DMS79 treated with DMSO at 0.1 percent for 48 hours (cell line): ENCODE measurements at places on chromosomes 5 and 9.

- DNase-seq: peak; percentile 4
Observed at GRCh38 chr5:124365361-124365801, 381.1 kb downstream of the ZNF608 start.

DNA sequence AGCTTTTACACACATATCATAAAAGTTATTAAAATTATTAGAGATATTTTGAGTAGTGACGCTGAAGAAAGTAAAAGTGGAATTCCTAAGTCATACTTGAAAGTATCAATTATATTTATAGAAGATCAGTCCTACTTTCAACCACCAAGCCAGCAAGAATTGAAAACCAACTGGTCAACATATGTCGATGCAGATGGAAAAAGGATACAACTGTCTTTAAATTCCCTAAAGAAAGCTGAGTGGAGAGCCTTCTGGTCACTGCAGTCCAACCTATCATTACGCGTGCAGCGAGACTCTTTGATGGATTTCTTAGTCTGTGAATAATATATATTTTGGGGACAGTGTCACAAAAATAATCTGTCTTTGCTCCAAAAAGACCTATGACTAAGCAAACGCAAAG, 15.3 kb downstream of the MEF2C start:
- no peak for DNase-seq

- DNase-seq: no peak
Observed at GRCh38 chr9:109963079-109963478, 183.1 kb downstream of the PALM2AKAP2 start.

DNA sequence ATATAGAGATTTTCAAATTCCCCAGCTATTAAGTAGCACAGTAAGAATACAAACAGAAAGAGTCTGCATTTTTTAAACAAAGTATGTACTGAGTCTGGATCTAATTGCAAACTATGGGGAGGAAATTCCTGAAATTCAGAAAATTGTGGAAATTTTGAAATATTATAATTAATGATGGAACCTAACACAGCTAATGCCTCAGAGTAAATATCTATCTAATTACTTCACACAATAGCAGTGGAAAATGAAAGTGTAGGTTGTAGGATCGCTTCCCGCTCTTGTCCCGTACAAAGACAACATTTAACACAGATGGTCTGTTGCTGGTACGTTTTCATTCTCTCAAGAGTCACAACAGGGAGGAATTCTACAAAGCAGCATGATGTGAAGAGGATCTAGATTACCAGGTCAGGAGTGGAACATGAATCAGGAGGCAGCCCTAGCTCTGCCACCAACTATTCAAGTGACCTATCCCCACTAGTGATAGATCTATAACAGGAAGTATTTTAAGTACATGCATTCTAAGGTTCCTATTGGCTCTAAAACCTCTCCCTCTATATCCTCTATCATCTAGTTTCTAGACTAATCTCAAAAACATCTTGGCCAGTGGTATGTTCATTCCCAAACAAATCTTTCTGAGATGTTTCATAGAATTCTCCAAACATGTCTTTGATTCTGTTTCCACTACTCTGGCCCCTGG, 58.9 kb upstream of the GRAMD2B start:
- DNase-seq: no peak

DNA sequence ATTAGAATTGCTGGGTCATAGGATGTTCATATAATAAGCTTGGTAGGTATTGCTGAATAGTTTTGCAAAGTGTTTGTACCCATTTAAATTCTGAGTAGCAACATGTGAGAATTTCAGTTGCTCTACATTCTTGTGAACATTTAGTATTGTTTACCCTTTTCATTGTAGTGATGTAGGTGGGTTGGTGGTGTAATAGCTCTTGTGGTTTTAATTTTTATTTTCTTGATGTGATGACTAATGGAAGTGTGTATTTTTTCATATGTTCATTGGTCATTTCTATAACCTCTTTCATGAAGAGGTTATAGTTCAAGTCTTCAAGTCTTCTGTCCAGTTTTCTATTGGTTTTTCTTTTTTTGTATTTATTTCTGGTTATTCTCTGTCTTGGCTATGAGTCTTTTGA, 34.4 kb downstream of the RASA1 start:
- DNase-seq: no peak

DNA sequence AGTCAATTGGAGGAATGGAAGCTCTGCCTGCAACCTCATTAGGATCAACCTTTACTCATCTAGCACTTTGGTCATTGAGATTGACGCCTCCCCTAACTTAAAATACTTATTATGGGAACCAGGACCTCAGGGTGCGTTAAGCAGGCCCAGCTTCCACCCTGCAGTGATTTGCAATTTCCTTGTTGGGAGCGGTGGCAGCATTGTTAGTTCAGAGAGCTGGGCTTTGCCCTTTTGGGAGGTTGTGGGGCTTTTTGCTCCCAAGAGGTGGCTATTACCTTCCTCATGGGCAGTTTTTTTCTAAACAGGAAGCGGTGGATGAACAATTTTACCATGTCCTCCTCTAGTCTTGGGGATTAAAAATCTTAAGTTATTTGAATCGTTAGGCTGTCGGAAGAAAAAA, 60.9 kb downstream of the TMEM215 start:
- DNase-seq: no peak

DNA sequence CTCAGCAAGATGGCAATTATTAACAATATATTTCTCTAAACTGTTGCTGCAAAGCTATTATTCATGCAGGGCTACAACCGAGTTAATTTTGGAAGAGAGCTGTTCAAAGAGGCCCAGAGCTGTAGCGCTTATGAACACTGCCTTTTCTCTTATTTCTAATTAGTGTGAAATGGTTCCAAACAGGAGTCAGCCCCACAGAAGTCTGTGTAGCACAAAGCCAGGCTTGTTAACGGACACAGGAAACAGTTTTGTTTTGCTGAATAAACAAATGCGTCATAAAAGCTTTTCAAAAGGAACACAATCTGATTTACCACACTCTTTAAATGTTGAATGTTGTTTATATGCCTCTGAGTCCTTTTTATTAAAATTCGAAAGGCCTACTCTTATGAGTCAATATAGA, 396.5 kb downstream of the ANXA1 start:
- no peak for DNase-seq

DNA sequence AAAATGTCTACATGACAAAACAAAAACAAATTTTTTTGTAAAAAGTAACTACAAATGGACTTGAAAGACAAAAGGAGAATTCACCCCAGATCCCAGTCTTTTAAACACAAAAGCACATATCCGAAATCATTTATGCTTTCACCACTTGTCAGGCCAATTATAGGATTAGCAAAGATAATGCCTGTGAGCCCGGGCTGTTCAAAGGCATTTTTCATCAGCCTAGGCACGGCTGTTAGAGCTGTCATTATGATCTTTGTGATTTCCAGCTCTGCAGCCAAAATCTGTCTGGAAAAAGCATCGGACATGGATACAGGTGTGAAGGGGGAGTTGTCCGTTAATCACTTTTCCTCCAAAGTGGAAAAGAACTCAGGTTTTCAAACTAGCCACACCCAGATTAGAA, 23.6 kb upstream of the RAB14 start:
- DNase-seq: no peak

DNA sequence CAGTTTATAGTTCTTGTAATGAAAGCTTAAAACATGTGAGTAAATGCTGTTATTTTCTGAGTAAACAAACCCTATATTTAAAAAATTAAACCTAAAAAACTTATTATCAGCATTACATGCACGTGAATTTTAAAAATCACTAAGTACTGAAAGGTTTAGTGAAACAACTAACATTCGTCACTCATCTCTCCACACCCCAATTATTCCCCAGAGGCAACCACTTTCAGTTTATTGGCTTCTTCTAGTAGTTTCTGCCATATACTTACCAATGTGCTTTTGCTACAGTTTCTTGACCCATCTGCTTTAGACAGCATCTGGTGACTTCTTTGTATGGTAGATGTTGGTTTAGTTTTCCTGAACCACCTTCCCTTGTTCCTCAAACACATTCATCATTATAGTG, 58.1 kb downstream of the ANGPTL2 start:
- no peak for DNase-seq

DNA sequence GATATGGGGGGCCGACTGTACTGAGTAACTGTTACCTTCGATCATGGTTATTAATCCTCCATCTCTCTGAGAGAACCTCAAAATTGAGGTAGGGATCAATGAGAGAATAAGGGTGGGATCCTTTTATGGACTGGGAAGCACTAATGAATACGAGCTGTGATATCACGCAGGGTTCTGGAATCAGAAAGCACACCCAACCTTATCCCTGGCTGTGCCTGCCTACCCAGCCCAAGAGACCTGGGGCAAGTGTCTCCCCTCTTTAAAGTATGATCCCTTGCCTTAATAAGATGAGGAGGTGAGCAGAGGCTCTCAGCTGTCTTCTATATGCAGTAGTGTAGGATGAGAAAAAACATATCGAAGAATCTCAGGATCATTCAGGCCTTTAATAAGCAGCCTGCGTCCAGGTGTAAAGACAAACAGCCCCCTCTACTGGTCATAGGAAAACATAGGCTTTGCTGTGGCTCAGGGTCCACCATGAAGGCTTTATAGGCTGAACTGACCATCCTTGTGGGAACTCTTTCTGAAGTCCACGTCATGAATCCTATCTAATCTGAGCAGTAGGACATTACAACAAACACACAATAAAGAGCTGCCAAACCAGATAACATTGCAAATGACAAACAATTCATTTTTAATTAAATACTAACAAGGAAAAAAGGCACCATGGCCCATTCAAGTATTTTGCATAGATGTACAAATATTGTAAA, 16.8 kb downstream of the NIPAL4 start:
- DNase-seq: peak; percentile 22

DNA sequence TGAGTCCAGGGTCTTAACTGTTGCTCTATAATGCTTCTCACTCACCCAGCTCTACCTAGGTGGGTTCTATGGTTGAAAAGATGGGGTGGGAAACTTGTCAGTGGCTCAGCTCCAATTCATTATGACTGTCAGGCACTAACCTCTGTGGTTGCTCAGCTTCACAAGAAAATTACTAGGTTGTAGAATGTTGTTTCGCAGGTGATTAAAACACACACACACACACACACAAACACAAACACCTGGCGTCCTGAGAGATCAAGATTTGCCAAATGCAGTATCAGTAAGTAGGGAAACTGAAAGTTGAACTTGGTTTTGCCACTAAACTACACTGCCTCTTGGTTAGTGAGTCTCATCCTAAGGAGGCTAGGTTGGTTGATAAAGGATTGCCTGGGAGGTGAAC, 2.8 kb downstream of the MCCC2 start:
- DNase-seq: no peak

DNA sequence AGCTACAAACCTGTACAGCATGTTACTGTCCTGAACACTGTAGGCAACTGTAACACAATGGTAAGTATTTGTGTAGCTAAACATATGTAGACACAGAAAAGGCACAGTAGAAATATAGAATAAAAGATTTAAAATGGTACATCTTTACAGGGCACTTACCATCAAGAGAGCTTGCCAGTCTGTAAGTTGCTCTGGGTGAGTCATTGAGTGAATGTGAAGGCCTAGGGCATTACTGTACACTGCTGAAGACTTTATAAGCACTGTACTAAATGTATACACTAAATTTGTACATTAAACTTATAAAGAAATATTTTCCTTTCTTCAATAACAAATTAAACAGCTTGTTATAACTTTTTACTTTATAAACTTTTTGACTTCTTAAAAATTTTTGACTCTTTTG, 20.5 kb downstream of the ADRB2 start:
- no peak for DNase-seq

DNA sequence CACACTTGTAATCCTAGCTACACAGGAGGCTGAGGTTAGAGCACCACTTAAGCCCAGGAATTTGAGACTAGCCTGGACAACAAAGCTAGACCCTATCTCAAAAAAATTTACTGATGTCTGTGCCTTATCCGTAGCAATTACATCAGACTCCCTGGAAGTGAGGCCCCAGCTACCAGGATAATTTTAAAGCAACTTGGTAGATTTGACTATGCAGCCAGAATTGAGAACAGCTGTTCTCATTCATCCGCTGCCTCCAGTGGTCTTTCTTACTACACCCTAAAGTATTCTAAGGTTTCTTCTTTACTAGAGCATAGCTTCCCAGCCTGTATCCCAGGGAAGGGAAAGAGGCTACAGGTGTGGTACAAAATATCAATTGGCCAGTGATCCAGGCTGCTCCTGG, 20.4 kb upstream of the C9orf152 start:
- DNase-seq: no peak

- no peak for DNase-seq
Observed at GRCh38 chr5:141050622-141051520, at the start of gene PCDHB1. TSS of gene PCDHB1 (plus strand) at chr5:141051374. CDS start at chr5:141051471, 97 bp downstream.

- DNase-seq: no peak
Observed at GRCh38 chr5:84274585-84275468, 109.9 kb downstream of the EDIL3 start.

- no peak for DNase-seq
Observed at GRCh38 chr5:92435781-92436180, 1052.7 kb upstream of the ARRDC3 start.

DNA sequence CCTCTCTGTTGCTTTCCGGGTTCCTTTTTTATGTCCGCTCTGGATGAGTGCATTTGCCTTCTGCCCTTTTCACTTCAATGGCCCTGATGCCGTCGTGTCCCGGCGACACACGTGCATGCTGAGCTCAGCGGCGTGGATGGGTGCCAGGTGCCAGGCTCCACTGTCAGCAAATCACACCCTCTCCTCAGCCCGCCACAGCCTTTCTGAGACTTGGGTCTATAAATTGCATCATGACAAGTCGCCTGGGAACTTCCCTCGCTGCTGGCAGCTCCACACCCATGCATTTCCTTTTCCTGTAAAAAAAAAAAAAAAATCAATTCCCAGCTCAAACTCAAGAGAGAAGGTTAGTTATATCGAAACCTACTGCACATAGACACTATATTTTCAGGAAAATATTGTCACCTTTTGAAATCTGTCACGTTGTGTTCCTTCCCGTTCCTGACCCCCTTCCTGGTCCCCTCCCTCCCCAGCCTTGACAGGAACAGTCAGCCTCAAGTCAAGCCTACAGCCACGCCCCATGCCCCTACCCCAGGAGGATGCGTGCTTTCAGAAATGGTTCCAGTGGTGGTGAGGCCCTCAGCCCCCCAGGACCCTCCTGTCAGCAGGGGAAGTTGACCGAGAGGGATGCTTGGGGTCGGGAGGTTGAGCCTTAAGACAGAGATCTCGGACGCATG, 110.3 kb upstream of the PTCH1 start:
- DNase-seq: no peak

- no peak for DNase-seq
Observed at GRCh38 chr9:94921092-94921471, 194.6 kb downstream of the AOPEP start.

GRCh38 chr9:137506702-137507171, 43.5 kb downstream of the PNPLA7 start:
- no peak for DNase-seq

GRCh38 chr5:115855959-115856358, 14.2 kb downstream of the AP3S1 start:
- no peak for DNase-seq

GRCh38 chr9:109258481-109259302, 62.2 kb downstream of the EPB41L4B start:
- peak; percentile 62 for DNase-seq

DNA sequence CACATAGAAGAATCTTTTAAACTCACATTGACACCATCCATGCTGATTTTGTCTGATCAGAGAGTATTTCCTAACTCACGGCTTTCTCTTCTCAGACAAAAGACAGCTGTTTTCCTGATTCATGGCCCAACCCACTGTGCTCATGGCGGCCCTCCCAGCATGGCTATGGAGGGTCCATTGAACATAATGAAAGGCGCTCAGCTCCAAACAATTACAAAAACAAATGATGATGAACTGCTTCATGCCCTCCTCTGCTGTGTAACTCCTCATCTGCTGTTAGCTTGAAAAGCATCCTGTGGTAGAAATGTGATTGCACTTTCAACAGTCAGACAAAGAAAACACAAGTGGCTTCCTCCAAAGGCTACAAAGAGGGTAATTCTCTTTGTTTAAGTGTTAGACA, 673.8 kb downstream of the PRELID2 start:
- DNase-seq: no peak

GRCh38 chr9:33277484-33277883, 12.6 kb downstream of the CHMP5 start:
- DNase-seq: no peak
